Skin of body (tissue), 3 donors: ENCODE measurements at places on chromosomes 2 and 18. TPM values are rescaled to one million over a fixed set of nuclear protein-coding genes. Genes with fewer than 3 reads are reported as not detected.

DNA sequence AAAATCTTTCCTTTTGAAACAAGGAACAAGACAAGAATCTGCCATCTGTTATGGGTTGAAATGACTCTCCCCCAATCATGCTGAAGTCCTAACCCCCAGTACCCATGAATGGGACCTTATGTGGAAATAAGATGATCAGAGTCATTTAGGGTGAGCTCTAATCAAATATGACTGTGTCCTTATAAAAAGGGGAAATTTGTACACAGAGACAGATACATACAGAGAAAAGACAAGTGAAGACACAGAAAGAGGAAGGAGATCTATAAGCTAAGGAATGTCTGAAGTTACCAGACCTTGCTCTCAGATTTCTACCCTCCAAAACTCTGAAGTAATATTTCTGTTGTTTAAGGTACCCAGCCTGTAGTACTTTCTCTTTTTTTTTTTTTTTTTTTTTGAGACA, 15.7 kb downstream of the TGFBRAP1 start:
- no peak for DNase-seq

- no peak for DNase-seq
These were observed 48.3 kb downstream of the ASB1 start for GRCh38 chr2:238475034-238475433.

DNA sequence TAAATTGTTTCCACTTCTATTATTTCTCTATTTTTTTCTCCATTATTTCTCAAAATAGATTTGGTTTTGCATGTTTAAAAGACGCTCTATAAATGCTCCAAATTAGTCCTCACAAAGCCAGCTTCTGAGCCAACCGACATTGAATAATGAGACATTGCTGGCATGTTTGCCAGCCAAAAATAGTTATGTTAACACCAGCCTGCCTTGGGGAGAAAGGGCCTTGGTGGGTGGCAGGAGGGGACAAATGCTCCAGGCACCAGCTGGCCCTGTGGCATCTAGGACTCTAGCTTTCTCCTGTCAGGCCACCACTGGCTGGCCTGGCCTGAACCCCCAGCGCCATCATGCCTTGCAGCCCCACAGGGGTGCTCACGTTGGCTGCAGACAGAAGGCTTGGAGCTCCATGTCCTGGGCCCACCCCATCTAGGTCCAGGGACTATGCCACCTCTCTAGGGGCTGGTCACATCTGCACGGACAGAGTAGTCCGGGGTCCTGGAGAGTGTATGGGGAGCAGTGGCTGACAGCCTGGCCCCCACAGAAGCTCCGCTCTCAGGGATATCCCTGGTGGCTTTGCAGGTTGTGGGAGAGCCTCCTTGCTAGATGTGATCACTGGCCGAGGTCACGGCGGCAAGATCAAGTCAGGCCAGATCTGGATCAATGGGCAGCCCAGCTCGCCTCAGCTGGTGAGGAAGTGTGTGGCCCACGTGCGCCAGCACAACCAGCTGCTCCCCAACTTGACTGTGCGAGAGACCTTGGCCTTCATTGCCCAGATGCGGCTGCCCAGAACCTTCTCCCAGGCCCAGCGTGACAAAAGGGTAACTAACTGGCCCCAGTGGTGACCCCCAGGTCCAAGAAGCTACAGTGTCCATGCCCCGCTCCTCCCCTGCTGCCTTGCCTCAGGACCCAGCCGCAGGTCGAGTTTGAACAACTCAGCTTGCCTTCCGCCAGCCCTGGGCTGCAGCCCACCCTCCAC, 12.5 kb downstream of the ABCG8 start:
- DNase-seq: no peak

GRCh38 chr2:113088213-113088992, 20.6 kb downstream of the IL1F10 start:
- no peak for DNase-seq

DNA sequence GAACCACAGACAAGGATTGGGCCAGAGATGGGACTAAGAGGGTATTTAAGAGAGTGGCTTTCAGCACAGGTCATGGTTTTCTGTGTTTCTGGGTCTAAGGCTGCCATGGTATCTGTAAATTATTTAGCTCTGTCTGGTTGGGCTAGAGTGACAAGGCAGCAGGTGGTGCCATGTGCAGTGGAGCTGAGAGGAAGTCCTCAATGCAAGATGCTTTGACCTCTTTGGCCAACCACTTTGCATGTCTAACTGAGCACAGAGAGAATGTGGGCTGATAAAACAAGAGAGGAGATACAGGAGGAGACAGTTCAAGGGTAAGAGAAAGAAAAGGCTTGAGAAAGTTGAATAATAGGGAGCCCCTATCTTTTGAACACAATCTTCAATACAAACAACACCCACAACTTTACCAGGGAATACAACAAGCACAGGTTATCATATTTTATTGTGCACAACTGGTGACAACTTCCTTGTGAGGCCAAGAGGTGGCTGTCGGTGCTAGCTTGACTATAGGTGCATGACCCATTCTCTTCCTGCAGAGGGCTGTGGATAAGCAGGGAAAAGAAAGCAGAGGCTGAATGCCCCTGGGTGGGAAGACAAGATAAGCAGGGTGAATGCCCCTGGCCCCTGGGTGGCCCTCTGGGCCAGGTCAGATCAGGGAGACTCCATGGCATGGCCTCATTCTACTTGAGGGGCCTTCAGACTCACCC, 12.3 kb downstream of the FLACC1 start:
- no peak for DNase-seq

DNA sequence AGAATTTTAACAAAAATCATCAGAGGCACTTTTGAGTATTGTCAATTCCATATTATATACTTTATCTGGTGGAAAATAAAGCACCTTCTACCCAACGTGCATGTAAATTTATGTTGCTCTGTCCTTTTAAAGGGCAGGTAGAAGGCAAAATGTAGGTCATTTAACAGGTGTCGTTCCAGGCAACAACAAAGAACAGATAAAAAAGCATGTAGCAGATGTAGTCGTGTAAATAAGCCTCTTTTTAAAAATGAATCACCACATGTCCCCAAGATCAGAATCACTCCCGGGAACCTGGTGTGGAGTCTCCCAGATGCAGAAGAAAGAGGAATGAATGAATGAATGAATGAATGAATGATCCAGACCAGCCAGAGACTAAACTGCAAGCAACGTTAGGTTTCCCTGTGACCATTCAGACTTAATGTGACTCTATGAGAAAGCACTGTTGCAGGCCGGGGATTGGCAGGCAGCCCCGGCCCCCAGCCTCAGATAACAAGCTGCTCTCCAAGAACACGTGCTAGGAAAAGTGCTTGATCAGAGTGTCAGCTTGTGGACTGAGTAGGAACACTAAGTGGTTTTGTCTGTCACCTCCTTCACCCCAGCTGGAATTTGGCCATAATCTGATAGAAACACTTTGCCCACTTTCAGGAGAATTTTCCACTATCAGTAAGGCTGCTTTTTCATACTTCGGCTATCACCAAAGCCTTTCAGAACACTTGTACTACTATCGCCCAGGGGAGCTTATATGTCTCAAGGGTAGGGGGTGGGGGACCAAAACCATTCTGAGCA, 100.6 kb downstream of the CDK15 start:
- DNase-seq: no peak

DNA sequence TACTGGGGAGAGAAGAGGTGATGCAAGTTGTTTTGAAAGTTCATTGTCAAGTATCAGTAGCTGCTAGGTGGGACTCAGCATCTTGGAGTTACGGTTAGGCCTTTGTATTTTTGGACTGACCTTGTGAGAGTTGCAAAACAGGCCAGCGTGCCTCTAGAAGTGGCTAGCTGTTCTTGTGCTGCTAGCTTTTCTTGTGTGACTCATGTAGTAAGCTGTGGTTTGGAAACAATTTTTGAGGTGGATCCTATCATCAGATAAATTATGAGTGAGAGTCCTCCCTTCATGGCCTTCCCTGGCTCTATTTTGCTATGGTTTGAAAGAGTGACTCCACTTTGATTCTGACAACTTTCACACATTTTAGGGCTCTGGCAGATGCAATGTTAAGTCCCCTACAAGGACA, 409.2 kb upstream of the HS6ST1 start:
- no peak for DNase-seq

- DNase-seq: no peak
These were observed 47.2 kb downstream of the MAP2 start for GRCh38 chr2:209471037-209471436.

DNA sequence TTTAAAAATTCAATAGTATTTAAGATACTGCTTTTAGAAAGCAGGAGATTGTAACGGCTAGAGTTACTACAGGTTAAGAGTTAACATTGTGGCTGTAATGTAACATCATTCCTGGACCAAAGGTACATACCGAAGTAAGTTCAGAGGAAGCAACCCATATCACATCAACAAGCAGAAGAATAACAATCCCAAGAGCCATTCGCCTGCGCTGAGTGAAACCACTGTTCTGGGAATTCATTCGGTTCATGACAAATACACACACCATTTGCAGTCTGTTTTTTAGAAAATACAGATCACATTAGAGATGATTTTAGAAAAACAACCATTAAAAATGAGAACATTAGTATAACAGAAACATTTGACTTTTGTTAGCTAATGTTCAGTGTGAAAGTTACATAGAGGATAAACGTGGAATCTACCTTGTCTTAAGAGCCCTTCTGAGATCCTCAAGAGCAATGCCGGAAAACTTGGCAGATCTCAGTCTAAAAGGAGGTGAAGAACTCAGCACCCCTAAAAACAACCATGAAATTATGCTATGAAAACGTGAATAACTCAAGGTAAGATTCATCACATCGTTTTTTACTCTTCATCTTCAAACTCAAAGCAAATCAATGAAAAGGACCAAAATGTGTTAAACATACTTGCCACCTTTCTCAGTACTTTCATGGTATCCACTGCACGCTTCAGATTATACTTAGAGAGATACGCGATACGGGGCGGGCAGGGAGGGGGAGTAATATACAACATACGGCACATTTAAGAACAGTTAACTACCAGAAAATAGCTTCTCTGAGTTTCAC, 1.2 kb downstream of the SLC35F5 start:
- no peak for DNase-seq

DNA sequence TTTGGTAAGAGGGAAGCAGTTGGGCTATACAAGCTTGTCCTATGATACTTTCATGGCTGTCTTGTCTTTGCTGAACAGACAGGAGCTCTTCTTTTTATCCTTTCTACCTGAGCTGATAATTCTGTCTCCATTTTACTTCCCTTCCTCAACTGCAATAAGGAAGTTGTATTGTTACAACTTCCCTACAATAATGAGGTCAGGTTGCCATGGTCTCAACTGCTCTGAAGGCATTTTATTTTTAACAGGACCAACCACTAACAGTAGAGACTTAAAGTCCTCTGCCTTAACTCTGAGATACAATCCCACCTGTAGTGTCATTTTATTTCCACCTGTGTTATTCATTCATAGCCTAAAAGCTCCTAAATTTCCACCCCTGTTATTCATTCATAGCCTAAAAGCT, 118.6 kb upstream of the PGAP1 start:
- DNase-seq: no peak

- DNase-seq: no peak
These were observed 47.0 kb upstream of the SPAG16 start for GRCh38 chr2:213237251-213237650.

DNA sequence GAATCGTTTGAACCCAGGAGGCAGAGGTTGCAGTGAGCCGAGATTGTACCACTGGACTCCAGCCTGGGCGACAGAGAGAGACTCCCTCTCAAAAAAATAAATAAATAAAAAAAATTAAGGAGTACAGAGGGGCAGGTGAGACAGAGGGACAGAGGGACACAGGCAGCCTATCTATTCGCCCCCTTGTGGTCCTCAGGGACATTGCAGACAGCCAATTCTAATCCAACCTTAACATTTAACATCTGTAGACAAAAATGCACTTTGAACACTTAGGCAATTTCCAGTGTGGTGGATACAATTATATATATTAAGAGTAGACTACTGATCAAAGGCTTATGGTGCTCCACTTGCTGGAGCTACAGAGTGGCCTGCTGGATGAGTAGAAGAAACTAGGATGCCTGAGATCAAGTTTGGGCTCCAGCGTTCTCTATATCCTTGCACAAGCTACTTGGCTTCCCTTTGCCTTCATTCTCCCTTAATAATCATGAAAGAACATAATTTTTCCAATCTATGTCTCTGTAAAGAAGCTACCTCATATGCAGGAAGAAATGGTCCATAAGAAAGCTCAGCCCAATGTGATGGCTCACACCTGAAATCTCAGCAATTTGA, 8.2 kb upstream of the SMARCAL1 start:
- no peak for DNase-seq

DNA sequence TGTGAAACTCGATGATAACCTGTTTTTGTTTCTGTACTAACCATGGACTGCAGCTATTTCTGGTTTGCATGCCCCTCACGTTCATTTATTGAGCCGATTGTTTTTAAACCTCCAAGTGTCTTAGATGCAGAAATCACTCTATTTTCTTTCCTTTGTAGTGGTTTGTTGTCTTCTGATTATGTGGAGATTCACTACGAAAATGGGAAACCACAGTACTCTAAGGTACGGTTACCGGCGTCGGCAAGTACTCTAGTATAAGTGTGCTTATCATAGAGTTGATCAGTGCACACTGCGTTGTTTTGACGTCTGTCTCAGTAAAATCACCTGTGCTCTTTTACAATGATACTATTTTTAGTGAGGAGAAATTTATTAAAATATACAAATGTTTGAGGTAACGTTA, 87.4 kb downstream of the ADAM23 start:
- no peak for DNase-seq

DNA sequence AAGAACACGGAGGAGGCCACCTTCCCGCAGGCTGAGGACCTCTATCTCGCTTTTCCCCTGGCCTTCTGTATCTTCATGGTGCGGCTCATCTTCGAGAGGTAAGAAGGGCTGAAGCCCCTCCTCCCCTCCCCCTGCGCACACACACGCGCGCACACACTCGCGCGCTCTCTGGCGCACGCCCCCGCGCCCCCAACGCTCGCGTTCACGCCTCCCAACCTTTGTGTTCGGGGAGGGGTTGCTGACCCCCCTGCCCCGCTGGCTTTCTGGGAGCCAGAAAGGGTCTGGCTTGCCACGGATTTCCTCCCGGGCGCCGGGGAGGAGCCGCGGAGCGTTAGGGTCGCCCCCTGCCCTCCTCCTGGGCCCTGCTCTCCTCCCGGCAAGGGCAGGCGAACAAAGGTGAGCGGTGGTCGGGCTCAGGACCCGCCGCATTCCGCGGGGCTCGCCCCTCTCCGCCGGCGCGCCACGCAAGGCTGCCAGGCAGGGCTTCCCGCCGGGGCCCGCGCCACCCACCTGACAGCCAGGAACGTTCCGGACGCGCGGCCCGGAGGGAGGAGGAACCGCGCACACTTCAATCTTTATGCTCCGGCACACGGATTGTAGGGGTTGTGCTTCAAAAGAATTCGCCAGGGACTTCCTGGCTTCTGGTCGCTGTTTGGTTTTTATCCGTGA, 583 bp downstream of the CERS6 start:
- no peak for DNase-seq

Gene NRP2
- total RNA-seq: 39.3 TPM

Gene REG1B
- not detected for total RNA-seq

Gene LRRC30
- 0.69 TPM for total RNA-seq

Gene PDE11A
- 0.39 TPM for total RNA-seq

Gene CBLN2
- total RNA-seq: 2.0 TPM

Gene RASGRP3
- 22.2 TPM for total RNA-seq

Gene SERPINB4
- 29.1 TPM for total RNA-seq

Gene YES1
- total RNA-seq: 50.3 TPM
